Hematopoietic multipotent progenitor cell treated with erythropoietin and hydrocortisone succinate and interleukin-3 and kit ligand, for 8 days (in vitro differentiated cells): ENCODE measurements at places on chromosomes 5 and 9.
A peak's percentile ranks its signal among the peaks of the same experiment; 100 is the strongest.

DNA sequence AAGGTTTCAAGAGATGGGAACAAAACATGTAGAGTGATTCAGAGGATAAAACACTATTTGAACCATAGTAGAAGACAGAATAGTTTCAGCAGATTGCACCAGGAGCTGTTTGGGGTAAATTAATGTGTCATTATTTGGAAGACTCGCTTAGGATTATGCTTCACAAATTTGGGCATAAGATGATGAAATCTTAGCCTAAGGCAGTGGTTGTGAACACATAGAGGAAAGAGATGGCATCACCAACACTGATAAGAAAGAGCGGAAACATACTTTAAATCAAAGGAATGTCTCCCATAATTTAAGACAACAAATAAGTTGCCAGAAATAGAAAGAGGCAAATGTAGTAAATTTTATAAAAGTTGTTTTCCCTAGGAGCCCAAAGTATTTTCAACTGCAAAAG lies 66.1 kb upstream of the TBCA start:
- DNase-seq = no peak

DNA sequence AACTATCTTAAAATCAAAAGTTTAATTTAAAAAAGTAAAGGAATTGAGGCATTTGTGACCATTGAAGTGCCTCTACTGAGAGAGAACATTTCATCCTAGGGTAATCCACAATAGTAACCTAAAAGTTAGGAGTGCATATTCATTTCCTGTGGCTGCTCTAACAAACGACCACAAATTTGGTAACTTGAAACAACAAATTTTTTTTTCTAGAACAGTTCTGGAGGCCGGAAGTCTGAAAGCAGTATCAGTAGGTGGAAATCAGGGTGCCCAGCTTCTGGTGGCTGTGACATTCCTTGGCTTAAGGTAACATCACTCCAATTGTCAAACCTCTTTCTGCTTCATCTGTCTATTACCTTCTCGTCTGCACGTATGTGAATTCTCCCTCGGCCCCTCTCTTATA lies 67.1 kb upstream of the SSBP2 start:
- DNase-seq = no peak

- peak; percentile 52 for DNase-seq
Observed at GRCh38 chr5:17069995-17070511, 134.0 kb upstream of the MYO10 start.

DNA sequence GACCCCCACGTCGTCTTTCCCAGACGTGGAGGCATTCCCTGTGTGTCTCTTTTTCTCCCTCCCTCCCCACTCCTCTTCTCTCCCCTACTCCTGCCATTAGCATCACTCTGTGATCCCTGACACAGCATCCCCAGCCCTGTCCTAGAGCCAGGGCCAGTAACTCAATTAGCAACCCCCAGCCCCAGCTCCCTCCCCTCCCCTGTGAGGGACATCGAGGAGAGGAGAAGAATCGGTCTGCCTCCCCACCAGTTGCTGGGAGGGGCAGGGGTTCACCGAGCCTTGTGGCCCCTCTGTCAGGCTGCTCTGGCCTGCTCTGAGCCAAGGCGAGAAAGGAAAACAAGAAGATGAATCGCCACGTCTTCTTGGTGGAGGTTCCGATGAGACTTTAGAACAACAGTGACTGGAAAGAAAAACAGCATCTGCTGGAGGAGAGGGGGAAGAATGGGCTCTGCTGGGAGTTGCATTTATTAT lies 123.1 kb downstream of the PAPPA start:
- no peak for DNase-seq

DNA sequence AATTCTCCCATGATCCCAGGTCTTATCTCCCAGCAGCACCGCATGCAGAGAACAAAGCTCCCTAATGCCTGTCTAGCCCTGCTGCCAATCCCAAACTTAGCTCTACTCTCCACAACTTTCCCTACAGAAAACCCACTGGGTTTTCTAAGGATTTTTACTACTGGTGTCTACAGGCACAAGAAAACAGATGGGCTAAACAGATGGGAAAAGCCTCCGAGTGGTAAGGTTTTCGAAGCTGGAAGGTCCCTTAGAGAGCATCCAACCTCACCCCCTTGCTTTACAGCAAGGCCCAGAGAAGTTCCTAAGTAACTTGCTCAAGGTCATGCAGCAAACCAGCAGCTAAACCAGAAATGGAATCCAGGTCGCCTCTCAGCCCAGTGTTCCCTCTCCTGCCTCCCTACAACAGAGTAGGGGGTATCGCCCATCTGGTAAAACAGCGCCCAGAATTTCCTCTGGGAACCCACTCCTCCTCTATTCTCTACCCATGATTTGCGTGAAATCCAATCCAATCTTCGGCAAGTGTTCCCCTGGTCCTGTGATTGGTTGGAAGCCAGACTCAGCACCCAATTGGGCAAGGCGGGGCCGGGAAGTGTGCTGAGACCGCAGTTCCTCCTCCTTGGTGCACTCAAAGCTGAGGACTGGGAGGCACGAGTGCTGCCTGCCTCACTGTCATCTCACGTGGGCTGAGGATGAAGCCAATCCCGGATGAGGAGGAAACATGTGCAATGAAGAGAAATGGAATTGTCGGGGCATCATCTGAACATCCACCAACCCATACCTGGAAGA lies 20.8 kb downstream of the CPLX2 start:
- DNase-seq = no peak

GRCh38 chr9:33800886-33801285 lies 5.5 kb downstream of the PRSS3 start:
- no peak for DNase-seq

DNA sequence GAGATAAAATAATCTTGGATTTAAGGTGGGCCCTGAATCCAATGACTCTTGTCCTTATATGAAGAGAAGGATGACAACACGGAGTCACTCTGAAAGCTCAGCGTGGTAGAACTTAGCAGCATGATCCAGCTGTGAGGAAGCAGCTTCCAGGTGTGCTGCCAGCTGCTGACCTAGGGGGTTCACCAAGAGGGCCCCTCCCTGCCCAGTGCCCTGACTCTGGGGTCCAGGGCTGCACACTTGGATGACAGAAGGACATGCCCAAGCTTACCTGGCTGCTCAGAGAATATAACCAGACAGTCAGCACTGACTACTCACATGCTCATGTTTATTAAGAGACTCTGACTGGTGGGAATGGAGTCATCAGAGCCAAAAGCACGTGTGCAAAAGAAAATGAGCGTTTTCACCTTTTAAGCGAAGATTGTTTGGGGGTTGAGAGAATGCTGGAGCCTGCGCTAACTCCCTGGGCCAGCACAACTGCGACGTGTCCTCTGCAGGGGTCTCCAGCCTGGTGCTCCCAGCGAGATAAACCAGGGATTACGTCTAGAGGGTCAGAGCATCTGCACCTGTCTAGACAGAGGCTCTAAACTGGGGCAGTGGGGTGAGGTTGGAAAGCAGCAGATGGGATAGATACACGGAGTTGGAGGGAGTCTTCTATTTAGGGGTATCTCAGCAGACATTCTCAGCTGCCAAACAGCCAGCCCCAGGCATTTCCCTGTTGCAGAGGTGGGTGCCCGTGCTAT lies 41.3 kb downstream of the ROPN1L start:
- DNase-seq = no peak

DNA sequence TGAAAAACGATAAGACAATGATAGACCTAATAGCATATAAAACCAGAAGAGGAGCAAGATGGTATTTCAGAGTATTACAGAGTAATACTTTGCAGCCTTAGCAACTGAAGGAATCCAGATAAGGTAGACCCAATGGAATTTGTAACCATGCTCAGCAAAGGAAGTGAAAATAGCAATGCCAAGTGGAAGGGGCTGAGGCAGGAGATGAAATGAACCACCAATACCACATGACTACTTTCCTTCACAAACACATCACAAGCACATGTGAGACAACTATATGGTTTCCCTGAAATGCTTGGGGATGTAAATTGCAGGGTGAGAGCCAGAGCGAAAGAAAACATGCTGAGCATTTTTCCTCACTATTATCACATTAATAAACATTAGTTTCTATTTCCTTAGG lies 79.8 kb upstream of the MELK start:
- no peak for DNase-seq

GRCh38 chr9:128689293-128689774 lies 312 bp downstream of the SET start:
- no peak for DNase-seq

DNA sequence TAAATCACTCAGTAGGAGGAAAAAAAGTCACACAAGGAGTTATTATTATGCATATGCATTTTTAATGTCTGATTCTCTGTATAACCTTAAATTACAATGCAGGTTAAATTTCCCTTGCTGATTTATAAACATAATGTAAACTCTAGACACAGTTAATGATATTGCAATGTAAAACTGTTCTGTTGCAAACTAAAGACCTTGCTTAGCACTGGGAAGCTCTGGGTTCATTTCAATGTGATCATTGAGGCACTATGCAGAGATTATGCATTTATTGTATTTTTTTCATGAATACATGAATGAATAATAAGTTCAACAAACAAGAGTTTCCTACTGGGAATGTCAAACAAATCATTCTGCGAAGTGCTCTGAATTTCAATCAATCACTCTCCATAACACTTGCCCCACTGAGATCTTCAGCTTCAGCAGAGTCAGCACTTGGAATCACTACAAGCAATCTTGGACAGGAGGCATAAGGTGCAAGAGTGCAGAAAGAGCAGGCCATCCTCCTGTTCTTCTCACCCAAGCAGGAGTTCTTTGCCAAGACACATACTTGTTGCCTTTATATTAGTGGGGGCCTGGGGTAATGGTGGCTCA lies 232.1 kb downstream of the CSNK1G3 start:
- DNase-seq = no peak

- DNase-seq = no peak
Observed at GRCh38 chr9:95027914-95028852, 289.3 kb downstream of the FANCC start.

- no peak for DNase-seq
Observed at GRCh38 chr9:98532147-98532546, 176.6 kb downstream of the GABBR2 start.

GRCh38 chr5:10400831-10401230 lies 40.8 kb upstream of the ROPN1L start:
- DNase-seq = no peak

GRCh38 chr5:56319526-56320181 lies 86.5 kb upstream of the ANKRD55 start:
- DNase-seq = no peak

DNA sequence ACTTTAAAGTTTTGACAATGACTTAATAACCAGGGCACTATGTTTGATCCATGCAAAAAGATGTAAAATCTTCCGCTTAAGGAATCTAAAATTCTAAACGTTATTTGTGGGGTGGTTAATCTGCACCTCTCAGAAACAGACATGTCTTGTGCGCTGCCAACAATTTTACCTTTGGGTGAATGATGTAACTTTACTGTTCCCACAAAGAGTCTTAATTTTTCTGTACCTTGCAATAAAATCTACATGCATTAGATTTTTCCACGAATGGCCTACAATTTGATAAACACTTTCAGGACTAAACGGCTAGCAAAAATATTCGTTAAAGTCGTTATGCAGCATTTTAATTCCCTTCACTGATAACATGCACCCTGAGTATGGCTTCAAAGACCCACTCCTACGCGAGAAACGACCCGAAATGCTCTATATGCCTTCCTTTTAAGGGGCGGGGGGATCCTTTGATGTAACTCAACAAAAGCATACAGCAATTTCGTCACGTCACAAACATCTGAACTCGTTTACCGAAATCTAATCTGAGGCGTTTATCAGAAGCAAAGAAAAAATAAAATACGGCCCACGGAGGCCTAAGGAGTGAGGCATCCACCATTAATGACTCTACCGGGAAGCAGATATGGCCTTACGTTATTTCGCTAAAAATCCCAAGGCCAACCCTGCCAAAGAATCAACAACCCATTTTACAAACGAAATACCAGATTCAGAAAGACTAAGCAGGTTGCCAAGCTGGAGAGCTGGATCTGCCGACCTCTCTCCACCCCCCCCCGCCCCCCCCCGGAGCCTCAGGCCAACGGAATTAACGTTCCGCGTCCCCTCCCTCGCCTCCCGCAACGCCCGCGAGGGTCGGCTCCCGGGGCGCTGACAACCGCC lies 621 bp downstream of the AK6 start:
- DNase-seq = peak; percentile 64

GRCh38 chr5:133845271-133845670 lies 123.2 kb downstream of the C5orf15 start:
- DNase-seq = no peak

DNA sequence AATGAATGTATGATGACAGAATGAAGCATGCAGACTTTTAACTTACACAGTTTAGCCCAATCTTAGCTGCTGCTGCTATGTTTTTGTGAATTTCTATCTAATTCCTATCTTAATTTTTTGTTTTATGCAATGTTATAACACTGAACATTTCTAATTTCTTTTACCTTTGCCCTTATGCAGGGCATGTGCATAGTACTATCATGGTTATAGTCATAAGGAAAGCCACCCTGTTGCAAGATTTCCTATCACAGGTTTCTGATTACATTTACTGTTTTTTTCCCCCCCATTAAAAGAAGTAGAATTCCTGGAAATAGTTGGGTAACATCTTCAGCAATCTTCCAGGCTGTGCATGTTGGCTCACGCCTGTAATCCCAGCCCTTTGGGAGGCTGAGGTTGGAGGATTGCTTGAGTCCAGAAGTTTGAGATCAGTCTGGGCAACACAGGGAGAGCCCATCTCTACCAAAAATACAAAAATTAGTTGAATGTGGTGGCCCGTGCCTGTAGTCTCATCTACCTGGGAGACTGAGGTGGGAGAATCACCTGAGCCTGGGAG lies 164.4 kb downstream of the KDM4C start:
- DNase-seq = no peak

DNA sequence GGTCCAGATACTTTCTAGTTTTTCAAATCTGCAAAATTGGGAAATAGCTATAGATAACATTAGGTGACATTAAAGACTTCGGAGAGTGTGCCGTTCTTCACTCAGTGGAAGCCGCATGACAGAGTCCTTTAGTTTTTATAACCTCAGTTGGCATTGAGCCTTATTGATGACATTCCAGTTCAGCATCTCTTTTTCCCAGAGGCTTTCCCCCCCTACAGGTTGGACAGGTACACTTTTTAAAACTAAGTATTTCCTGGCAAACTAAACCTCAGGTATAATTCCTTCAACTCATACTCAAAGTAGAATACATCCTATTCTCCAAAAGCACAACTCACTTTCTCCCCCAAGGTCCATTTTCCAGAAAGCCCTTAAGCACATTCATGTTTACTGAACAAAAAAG lies 58.7 kb downstream of the SLC46A2 start:
- DNase-seq = no peak

- DNase-seq = peak; percentile 39
Observed at GRCh38 chr9:5630081-5630507, 1.2 kb downstream of the RIC1 start.

- no peak for DNase-seq
Observed at GRCh38 chr5:76615759-76616158, 7.4 kb downstream of the F2RL2 start.

DNA sequence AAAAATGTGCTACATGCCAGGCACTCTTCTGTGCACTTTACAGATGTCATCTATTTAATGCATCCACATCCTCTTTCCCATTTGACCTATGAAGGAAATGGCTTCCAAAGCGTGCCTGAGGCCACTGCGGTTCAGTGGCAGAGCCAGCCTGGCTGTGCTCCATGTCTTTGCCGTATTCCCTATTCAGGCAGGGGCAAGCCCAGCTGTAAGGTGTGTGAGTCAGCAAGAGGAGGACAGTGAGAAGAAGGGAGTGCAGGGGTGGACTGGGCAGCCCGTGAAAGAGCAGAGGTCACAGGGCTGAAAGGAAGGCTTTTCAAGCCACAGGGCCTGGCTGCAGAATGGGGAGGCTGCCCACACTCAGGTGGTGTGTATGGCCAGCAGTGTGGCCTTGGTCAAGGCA lies 91.7 kb downstream of the HRH2 start:
- DNase-seq = no peak

GRCh38 chr5:112226215-112226614 lies 192.9 kb downstream of the EPB41L4A start:
- DNase-seq = no peak

- DNase-seq = no peak
Observed at GRCh38 chr5:140213370-140213983, 38.5 kb downstream of the CYSTM1 start.
